NCI-H2107 (cell line): ENCODE measurements at places on chromosomes 7 and 10.

DNA sequence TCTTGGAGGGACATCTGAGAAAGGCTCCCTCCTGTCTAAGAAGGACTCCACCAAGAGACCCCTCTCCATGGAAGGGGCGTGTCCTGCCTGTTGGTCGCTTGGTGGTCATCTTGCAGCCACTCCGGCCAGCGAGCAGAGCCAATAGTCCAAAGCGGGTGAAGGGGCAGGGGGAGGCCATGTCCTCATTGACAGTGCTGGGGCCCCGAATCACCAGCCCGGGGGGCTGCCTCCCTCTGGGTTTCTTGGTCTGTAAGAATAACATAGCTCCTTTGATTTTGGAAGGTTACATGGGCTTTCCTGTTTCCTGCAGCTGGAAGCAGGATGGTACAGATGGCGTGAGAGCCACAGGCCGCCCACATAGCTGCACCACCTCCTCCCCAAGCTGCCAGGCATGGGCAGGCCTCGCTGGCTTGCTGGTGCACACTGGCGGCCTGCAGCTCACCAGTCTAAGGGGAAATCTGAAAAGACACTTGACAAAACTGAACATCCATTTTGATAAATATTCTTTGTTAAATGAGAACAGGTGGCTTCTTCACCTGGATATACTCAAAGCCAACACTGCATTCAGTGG, 105.8 kb downstream of the ARHGAP22 start:
- no peak for DNase-seq

DNA sequence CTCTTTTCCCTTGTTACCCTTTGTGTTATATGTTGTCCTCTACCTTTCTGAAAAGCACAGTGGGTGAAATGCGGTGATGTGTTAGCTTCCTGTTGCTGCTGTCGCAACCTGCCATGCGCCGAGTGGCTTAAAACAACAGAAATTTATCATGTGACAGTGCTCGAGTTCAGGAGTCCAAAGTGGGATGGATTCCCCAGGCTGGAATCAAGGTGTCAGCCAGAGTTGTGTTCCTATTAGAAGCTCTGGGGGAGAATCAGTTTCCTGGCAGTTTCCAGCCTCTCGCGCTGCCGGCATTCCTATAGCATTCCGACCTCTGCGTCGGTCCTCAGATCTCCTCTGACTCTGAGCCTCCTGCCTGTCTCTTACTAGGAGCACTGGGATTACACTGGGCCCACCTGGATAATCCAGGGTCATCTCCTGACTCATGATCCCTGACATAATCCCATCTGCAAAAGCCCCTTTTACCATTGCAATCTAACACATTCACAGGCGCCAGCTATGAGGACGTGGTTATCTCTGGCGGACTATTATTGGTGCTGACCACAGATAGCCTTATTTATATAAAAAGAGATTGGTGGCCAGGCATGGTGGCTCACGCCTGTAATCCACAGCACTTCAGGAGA, 207.5 kb downstream of the CUX1 start:
- no peak for DNase-seq

DNA sequence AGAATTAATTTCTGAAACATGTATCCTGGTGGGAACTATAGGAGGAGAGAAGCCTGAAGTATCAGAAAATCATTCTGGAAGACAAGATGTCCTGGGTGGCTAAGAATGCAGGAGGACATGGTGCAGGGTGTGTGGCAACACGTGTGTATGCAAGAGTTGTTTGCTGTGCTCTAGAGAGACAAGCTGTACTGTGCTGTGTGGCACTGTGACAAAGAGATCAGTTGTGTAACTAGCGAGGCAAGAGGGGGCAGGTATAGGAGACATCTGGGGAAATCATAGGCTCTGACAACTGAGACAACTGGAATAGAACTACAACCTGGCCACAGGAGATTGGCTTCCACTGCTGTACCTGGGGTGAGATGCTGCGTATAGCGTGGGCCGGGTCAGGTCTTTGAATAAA, 9.3 kb downstream of the ITGA8 start:
- no peak for DNase-seq

DNA sequence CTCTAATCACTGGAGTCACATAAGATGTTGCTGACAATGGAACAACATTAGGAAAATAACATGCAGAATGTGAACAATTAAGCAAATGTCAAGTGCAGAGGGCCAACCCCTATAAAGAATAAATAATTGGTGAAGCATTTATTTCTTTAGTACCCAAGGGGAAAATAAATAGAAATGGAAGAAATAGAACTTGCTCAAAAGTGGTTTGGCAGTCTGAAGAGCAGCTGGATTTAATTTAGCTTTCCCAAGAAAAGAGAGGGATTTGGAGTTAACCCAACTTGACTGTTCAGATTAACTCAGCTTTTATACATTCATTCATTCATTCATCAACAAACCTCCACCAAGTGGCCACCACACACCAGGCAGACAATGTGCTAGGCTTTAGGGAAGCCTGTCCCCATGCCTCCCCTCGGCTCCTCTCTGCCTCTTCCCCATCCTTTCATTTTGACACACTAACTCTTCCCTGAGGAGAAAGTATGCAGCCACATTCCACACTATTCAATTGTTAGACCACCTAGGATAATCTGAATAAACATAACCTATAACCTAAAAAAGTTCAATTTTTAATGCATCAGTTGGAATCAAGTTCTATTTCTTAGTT, 295.5 kb downstream of the AHR start:
- DNase-seq: no peak

DNA sequence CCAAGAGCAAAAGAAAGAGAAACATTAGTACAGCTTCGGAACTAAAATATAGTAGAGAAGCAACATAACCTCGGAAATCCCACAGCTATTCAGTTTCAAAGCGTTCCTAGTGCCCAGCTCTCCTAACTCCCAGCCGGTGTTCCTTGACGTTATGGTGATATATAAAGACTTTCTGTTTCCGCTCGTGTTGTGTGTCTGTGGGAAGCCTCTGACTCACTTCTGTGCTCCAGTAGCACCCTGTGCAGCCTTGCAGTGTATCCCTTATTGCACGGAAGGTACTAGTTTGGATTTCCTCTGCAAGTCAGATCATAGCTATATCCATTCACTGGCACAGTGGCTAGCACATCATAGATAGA, 535 bp downstream of the ASAH2B start:
- DNase-seq: no peak

GRCh38 chr7:76354981-76355730, 3.6 kb downstream of the YWHAG start:
- DNase-seq: no peak

DNA sequence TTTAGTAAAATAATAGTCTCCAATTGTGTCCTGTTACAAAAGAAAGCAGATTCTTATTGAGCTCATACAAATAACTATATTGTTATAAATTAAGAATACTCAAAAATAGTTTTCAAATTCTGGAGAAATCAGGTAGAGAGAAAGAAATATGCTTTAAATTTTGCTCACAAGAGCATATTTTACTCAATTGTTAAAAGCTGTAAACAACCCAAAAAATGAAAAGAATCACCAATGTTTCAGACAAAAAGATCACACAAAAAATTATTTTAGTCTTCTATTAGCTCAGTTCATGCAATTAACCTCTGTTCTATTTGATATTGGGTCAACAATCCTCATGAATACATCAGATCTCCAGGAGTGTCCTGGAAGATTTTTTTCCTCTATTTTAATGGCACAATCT, 18.6 kb upstream of the TRPV6 start:
- no peak for DNase-seq

GRCh38 chr7:44975331-44976039, 3.3 kb downstream of the MYO1G start:
- DNase-seq: no peak

DNA sequence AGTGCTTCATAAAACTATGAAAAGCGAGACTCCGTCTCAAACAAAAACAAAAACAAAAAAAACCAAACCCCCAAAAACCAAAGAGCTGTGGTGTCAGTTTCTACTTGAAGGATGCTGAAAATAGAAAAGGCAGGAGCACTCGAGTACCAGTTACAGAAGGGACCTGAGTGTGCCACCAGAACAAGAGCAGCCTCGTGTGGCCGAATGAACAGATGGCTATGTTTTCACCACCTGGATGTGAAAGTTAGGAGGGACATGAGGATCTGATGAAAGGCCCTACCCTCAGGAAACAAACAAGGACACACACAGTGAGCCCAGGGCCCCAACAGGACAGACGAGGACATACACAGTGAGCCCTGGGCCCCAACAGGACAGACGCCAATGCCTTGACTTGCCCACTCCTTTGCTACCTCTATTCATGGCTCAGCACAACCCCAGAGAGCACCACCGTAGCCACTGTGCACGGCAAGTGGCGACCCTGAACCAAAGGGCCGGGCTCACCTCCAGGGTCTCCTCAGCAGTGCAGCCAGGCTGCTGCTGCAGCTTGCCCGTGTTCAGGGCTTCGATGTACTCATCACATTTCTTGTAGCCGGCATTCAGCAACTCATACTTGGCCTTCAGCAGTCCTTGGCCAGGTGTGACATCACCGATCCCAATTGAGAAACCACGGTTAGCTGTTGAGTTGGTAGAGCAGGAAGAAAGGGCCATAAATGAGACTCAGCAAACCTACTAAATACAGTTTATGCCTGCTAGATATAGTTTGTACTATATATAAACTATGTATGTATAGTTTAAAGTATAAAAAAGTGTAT, 24.9 kb downstream of the POLR3A start:
- peak; percentile 44 for DNase-seq

GRCh38 chr7:134891262-134891695, 95.0 kb upstream of the AGBL3 start:
- DNase-seq: no peak

- DNase-seq: no peak
These were observed 87.2 kb upstream of the DUSP5 start for GRCh38 chr10:110410329-110411046.

GRCh38 chr7:20249920-20250319, 32.7 kb upstream of the MACC1 start:
- DNase-seq: no peak

- DNase-seq: no peak
These were observed 158.6 kb downstream of the SNX13 start for GRCh38 chr7:17781491-17782215.

- no peak for DNase-seq
These were observed 337.2 kb upstream of the LRGUK start for GRCh38 chr7:133789974-133790373.

DNA sequence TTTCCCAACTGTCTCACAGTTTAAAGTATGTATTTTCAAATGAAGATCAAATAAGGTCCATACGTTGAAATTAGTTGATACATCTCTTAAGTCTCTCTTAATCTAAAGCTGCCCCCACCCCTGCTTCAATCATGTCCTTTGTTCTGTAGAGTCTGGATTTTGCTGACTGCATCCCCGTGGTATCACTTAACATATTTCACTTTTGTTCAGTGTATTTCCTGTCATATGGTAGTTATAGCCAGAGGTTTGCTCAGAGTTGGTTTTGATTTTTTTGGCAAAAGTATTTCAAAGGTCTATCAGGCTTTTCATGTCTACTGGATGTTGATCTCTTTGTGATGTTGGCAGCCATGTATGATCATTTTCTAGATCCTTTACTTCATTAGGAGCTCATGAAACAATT, 54.4 kb upstream of the ARID5B start:
- no peak for DNase-seq

- DNase-seq: no peak
These were observed 36.1 kb downstream of the AGMO start for GRCh38 chr7:15525652-15526263.
